ENCODE measurements at places on chromosomes 16 and 17. TPM values are rescaled to one million over a fixed set of nuclear protein-coding genes. Genes with fewer than 3 reads are reported as not detected.

Gene NXN
- 0.58 TPM for total RNA-seq

Gene CD68
- total RNA-seq = 5.5 TPM

Gene AOC3
- total RNA-seq = 2.1 TPM

Gene PIGW
- total RNA-seq = 8.7 TPM

Gene DNAAF1
- total RNA-seq = not detected
